Spinal cord (tissue), 10 donors: ENCODE measurements at places on chromosomes 4 and X. TPM values are rescaled to one million over a fixed set of nuclear protein-coding genes. Genes with fewer than 3 reads are reported as not detected.

The FDCSP gene
- not detected for total RNA-seq

The CHRDL1 gene
- total RNA-seq, result 8.1 TPM

The CCDC110 gene
- total RNA-seq, result 4.8 TPM

The TRPC5OS gene
- total RNA-seq, result 0.06 TPM

The FUNDC2 gene
- 130 TPM for total RNA-seq

The GAGE1 gene
- not detected for total RNA-seq

The COX7B2 gene
- not detected for total RNA-seq

The DUX4 gene
- total RNA-seq, result not detected

The CFAP99 gene
- total RNA-seq, result 6.4 TPM

The TCP11X2 gene
- total RNA-seq, result 0.39 TPM

GRCh38 chr4:73904491-73904890, 35.3 kb downstream of the CXCL1 start:
- no peak overlapping the region for H3K4me3 ChIP-seq
- H3K27me3 ChIP-seq, result no peaks in the 10 kb centered on the region
- no peaks in the 10 kb centered on the region for H3K4me1 ChIP-seq
- no peak overlapping the region for H3K27ac ChIP-seq
- H3K36me3 ChIP-seq, result no peaks in the 10 kb centered on the region
- DNase-seq, result no peak

GRCh38 chrX:24498975-24499374, 33.9 kb downstream of the PDK3 start:
- peaks cover 1% of the 10 kb centered on the region for H3K4me1 ChIP-seq
- H3K27ac ChIP-seq, result no peak overlapping the region
- H3K4me3 ChIP-seq, result no peak overlapping the region
- H3K27me3 ChIP-seq, result peaks cover 7% of the 10 kb centered on the region
- no peaks in the 10 kb centered on the region for H3K36me3 ChIP-seq

DNA sequence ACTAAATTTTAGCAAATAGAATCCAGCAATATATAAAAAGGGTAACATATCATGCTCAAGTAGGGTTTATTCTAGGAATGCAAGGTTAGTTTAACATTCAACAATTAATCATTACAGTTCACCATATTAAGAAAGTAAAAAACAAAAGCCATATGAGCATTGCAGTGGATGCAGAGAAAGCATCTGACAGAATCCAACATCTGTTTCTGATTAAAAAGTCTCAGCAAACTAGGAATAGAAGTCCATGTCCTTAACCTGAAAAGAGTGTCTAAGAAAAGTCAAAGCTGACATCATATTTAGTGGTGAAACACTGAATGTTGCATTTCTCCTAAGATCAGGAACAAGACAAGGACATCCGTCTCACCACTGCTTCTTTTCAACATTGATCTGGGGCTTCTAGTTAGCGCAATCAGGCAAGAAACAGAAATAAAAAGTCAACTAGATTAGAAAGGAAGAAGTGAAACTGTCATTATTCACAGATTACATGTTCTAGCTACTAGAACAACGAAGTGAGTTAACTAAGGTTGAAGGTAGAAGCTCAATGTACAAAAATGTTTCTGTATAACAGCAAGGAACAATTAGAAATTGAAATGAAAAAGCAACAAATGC, 49.3 kb downstream of the MRPL1 start:
- no peaks in the 10 kb centered on the region for H3K27me3 ChIP-seq
- H3K4me1 ChIP-seq, result no peaks in the 10 kb centered on the region
- no peak for DNase-seq
- H3K4me3 ChIP-seq, result no peak overlapping the region

- no peak for DNase-seq
- H3K4me3 ChIP-seq, result no peak overlapping the region
- no peaks in the 10 kb centered on the region for H3K4me1 ChIP-seq
- no peaks in the 10 kb centered on the region for H3K27me3 ChIP-seq
- no peaks in the 10 kb centered on the region for H3K36me3 ChIP-seq
- no peak overlapping the region for H3K27ac ChIP-seq
Observed at GRCh38 chrX:41837270-41837944, 85.9 kb downstream of the CASK start.

DNA sequence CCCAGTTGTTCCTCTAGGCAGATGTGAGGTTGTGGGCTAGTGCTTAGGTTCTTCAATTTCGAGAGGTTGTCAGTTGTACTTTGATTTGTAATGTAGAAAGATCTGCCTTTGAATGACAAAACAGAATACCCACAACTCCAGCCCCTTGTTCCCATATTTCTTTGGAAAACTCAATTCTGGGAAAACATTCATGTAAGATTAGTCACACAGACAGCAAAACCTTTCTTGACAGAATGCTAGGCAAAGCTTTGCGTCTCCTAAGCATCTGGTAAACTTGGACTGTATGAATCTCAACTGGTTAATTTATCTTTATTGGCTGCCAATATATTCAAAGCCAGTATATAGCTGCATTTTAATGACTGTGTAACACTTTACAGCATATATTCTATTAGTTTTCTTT, 34.9 kb downstream of the NOCT start:
- no peaks in the 10 kb centered on the region for H3K27me3 ChIP-seq
- H3K36me3 ChIP-seq, result peaks cover 16% of the 10 kb centered on the region
- H3K27ac ChIP-seq, result no peak overlapping the region
- no peaks in the 10 kb centered on the region for H3K4me1 ChIP-seq
- no peak overlapping the region for H3K4me3 ChIP-seq

DNA sequence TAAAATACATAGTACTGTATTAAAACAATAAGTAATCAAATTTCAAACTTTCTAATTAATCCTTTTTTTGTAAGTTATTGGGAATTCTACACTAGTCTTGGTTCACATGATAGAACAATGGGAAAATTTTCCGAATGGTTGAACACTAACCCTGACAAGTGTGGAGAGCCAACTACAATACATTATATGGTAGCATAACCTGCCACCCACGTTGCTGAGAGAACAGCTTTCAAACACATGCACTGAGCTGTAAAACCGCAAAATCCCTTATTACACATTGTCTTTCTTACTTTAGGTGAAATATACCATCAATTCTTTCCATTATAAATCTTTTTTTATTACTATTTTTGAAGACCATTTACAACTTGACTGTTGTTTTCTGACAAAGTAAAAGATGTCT, 54.7 kb downstream of the ANAPC10 start:
- H3K36me3 ChIP-seq, result no peaks in the 10 kb centered on the region
- no peaks in the 10 kb centered on the region for H3K27me3 ChIP-seq
- no peak overlapping the region for H3K4me3 ChIP-seq
- H3K27ac ChIP-seq, result no peak overlapping the region
- no peaks in the 10 kb centered on the region for H3K4me1 ChIP-seq

DNA sequence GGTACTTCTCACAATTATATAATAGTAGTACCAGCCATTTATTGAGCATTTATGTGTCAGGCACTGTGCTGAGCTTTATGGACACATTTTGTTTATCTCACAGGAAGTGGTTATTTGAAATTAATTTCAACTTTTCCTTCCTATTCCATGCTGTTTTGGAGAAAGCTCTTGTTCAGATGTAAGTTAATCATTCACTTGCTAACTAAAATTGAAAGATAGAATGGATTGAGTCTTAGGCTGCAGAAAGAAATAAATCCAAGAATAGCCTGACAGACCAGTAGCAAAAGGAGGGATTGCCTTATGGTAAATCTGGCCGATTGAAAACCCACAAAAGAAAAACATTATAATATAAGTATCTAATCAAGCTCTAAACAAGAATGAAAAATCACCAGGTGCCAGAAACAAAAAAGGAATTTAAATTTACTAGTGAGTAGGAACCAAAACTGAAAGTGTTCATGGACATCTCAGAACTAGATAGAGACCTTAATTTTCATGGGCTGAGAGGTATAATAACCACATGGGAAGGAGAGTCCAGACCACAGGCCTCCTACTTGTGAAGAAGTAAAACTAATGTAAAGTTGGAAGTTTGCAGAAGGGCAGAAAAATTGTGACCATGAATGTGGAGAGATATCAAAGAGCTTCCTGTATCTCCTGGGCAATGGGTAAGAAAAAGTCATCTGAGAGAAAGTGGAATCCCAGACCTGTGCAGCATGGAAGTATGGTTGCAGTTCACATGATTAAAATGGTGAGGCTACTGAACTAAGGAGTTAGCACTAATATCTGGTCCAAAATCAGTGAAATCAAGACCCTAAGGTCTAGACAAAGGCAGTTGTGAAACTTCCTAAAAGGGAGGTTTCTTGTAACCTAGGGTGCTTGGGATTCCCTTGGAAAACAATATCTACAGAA, 38.0 kb downstream of the RADX start:
- no peak overlapping the region for H3K27ac ChIP-seq
- H3K36me3 ChIP-seq, result no peaks in the 10 kb centered on the region
- no peaks in the 10 kb centered on the region for H3K27me3 ChIP-seq
- DNase-seq, result no peak
- no peaks in the 10 kb centered on the region for H3K4me1 ChIP-seq

DNA sequence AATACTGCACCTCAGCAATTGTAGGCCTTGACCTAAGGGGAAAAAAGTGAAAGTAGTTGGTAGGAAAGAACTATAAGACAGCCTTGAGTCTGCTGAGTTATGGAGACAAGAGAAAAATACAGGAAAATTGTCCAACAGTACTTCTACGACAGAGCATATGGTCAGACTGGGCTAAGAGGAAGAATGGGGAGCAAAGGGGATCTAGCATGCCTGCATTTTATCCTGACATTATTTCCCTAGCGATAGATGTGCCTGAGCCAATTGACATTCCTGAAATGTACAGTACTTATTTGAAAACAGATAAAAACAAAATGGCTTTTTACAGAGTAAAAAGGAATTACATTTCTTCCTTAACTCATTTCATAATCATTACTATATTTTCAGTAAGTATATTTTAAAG, 22.2 kb downstream of the GUCY1A1 start:
- no peaks in the 10 kb centered on the region for H3K4me1 ChIP-seq
- DNase-seq, result no peak
- H3K27me3 ChIP-seq, result no peaks in the 10 kb centered on the region
- H3K27ac ChIP-seq, result no peak overlapping the region
- H3K36me3 ChIP-seq, result no peaks in the 10 kb centered on the region
- no peak overlapping the region for H3K4me3 ChIP-seq

- no peaks in the 10 kb centered on the region for H3K36me3 ChIP-seq
- no peaks in the 10 kb centered on the region for H3K27me3 ChIP-seq
- no peaks in the 10 kb centered on the region for H3K4me1 ChIP-seq
- no peak overlapping the region for H3K4me3 ChIP-seq
- H3K27ac ChIP-seq, result no peak overlapping the region
- DNase-seq, result no peak
Observed at GRCh38 chr4:34112573-34112972, 2131.7 kb downstream of the ARAP2 start.

GRCh38 chrX:20388594-20388993, 121.9 kb upstream of the RPS6KA3 start:
- no peak overlapping the region for H3K27ac ChIP-seq
- no peak for DNase-seq
- no peaks in the 10 kb centered on the region for H3K4me1 ChIP-seq
- H3K27me3 ChIP-seq, result no peaks in the 10 kb centered on the region
- no peak overlapping the region for H3K4me3 ChIP-seq

DNA sequence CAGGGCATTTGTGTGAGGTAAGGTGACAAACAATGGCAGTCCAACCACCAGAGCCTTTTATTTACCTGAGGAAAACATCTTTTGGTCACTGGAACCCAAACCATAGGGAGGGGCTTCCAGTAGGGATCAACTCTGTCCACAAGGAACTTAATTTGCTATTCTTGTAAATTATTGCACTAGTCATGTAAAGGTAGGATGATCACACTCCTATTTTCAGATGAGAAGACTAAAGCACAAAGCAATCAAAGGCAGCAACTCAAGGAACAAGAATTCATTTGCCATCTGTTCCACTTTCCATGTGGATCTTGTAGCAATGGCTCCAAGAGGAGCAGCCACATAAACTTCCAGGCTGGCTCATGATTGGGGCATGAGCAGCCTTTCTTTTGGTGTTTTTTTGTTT, 35.3 kb downstream of the CD99L2 start:
- DNase-seq, result no peak
- no peaks in the 10 kb centered on the region for H3K4me1 ChIP-seq
- no peak overlapping the region for H3K27ac ChIP-seq
- H3K4me3 ChIP-seq, result no peak overlapping the region
- no peaks in the 10 kb centered on the region for H3K36me3 ChIP-seq

DNA sequence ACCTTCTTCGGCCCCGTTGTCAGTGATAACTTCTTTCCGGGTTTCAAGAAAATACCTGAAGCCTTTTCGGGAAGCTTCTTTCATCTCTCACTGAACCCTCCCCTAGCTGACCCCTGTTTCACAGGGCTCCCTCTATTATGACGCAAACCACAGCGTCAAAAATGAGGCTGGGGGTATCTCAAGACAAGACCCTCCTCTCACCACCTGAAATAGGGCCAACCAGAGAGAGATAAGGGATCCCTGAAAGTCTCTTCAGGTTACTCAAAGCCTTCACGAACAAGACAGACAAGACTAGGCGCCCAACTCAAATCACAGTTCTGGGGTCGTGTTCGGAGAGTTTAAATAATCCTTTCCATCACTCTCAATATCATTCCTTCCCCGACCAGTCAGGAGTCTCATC, 1.2 kb downstream of the PHF8 start:
- H3K27ac ChIP-seq, result peak overlapping the region; percentile 95
- peaks cover 7% of the 10 kb centered on the region for H3K36me3 ChIP-seq
- peaks cover 12% of the 10 kb centered on the region for H3K4me1 ChIP-seq
- H3K27me3 ChIP-seq, result no peaks in the 10 kb centered on the region

- no peak overlapping the region for H3K4me3 ChIP-seq
- H3K4me1 ChIP-seq, result peaks cover 15% of the 10 kb centered on the region
- no peak overlapping the region for H3K27ac ChIP-seq
- DNase-seq, result no peak
- H3K36me3 ChIP-seq, result peaks cover 89% of the 10 kb centered on the region
- no peaks in the 10 kb centered on the region for H3K27me3 ChIP-seq
Observed at GRCh38 chrX:1387141-1387776, 4.7 kb downstream of the SLC25A6 start.

DNA sequence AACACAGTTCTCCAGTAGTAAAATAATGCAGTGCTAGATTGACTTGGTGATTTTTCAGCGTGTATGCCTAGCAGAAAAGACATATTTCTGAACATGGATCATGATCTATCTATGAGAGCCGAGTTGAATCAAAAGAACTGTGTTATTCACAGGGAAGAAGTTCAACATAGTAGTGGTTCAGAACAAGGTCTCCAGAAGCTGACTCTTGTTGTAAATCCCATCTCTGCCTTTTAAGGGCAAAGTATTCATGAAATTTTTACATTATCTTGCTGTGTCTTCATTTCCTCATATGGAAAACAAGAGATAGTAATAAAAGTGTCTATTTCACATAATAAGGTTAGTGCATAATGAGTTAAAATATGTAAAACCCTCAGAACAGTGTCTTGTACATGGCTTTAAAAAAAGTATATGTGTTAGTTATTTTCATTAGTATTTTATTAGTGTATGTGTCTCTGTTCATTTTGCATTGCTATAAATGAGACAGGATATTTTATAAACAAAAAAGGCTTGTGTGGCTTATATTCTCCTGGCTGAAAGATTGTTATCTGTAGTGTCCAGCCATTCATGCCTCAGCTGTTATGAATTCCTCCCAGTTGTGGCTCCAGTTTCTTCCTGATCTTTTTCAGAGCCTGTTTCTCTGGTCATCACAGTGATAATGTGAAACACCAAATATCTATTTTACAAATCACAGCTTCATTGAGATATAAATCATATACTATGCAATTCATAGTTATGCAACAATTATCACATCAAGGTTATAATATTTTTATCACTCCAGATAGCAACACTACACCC, 1351.2 kb downstream of the STIM2 start:
- H3K27me3 ChIP-seq, result no peaks in the 10 kb centered on the region
- DNase-seq, result no peak
- H3K36me3 ChIP-seq, result no peaks in the 10 kb centered on the region

GRCh38 chr4:106583567-106583966, 215.0 kb upstream of the GIMD1 start:
- no peak for DNase-seq
- H3K27me3 ChIP-seq, result no peaks in the 10 kb centered on the region
- H3K36me3 ChIP-seq, result no peaks in the 10 kb centered on the region
- no peak overlapping the region for H3K27ac ChIP-seq
- no peaks in the 10 kb centered on the region for H3K4me1 ChIP-seq
- H3K4me3 ChIP-seq, result no peak overlapping the region
